K562 (cell line): ENCODE measurements at places on chromosomes 1 and 21. TPM values are rescaled to one million over a fixed set of nuclear protein-coding genes. Genes with fewer than 3 reads are reported as not detected.

DNA sequence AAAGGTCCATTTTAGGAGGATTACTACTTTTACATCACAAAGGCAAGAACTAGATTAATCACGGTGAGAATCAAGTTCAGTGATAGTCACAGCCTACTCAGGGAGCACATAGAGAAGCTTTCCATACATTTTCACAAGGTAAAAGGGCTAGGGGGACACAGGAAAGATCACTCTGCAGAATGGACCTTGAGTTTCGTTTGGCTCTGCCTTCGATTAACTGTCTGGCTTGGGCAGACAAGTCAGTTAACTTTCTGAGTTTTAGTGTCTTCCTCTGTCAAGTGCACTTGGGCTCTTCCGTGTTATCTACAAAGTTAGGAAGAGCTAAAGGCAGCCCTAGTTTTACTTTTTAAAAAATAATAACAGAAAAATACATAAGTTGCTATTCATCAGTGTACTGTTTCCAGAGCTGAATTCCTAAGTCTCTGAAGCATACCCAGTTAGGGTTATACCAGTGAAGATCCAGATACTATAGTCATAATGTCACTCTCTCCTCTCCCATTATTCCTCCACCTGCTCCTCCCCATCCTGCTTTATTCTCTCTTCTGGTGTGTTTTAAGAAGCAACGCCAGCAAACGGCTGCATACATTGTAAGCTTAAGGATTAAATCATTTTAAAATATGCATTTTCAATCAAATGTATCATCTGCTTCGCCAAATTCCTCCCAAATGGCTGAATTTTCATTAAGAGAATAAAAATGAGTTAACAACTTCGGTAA is 1.7 kb downstream of the CEP170 start:
- peak; percentile 22 for DNase-seq

- no peak for DNase-seq
Measured at GRCh38 chr21:38269576-38269936, 12.8 kb downstream of the KCNJ15 start.

The ENO1 gene
- 2,642 and 2,717 TPM in 2 replicates for total RNA-seq

DNA sequence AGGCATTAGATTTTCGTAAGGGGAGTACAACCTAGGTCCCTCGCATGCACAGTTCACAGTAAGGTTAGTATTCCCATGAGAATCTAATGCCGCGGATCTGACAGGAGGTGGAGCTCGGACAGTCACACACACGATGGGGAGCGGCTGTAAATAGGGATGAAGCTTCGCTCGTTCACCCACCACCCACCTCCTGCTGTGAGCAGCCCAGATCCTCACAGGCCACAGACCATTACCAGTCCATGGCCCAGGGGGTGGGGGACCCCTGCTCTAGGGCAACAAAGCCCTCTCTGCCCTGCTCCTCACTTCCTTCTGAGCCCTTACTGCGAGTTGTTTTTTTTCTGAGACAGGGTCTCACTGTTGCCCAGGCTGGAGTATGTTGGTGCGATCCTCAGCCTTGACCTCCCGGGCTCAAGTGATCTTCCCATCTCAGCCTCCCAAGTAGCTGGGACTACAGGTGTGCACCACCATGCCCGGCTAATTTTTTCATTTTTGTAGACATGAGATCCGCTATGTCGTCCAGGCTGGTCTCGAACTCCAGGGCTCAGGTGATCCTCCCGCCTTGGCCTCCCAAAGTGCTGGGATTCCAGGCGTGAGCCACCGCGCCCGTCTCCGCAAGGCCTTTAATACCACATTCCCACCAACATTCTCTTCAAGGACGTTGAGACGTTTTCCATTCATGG is 21.3 kb downstream of the TRPM2 start:
- DNase-seq: no peak
